Stomach (tissue), 19 donors: ENCODE measurements at places on chromosomes 16 and 17. TPM values are rescaled to one million over a fixed set of nuclear protein-coding genes. Genes with fewer than 3 reads are reported as not detected.

DNA sequence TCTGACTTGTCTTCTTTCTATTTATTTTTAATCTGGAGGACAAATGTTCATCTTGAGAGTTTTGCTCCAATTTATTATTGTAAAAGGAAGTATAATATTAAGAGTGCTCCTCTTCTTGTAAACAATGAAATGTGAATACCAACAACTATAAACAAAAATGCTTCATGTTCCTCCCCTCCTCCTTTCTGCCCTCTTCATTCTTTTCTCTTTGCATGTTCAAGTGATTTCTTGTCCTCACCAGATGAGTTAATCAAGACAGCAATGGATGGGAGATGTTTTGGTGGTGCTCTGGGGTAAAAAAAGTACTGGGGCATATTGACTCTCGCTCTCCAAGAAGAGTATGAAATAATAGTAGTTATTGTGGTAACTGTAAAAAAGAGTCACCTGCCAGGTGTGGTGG is 24.3 kb downstream of the ITGB3 start:
- H3K4me1 ChIP-seq: peaks cover 66% of the 10 kb centered on the region
- no peak overlapping the region for H3K4me3 ChIP-seq
- no peak for DNase-seq
- peak overlapping the region; percentile 76 for H3K27ac ChIP-seq
- no peaks in the 10 kb centered on the region for H3K36me3 ChIP-seq

DNA sequence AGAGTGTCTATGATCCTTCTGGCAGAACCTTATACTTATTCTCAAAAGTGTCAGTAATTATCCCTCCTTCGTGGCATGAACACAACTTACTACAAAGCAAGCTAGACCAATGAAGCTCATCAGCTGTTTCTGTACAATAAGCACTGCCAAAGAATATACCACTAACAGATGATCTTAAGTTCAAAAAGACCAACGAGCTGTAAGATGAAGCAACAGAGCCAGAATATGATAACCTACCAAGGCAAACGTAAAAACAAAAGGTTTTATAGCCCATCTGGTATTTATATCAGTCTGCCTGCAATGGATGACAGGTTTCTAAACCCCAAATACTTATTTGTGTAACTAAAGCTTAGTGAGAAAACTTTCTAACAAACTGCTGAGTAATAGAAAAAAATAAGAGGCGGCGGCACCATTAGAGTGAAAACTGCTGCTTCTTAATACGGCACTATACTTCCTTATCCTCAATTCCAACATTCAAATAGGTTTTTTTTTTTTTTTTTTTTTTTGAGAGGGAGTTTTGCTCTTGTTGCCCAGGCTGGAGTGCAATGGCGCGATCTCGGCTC is 22.1 kb downstream of the NME2 start:
- H3K27me3 ChIP-seq: no peaks in the 10 kb centered on the region
- H3K4me3 ChIP-seq: no peak overlapping the region
- no peaks in the 10 kb centered on the region for H3K4me1 ChIP-seq
- no peak overlapping the region for H3K27ac ChIP-seq
- peaks cover 80% of the 10 kb centered on the region for H3K36me3 ChIP-seq
- no peak for DNase-seq

GRCh38 chr16:48734220-48734619 is 124.2 kb upstream of the N4BP1 start:
- no peaks in the 10 kb centered on the region for H3K36me3 ChIP-seq
- H3K4me3 ChIP-seq: no peak overlapping the region
- H3K4me1 ChIP-seq: no peaks in the 10 kb centered on the region
- no peak for DNase-seq
- no peak overlapping the region for H3K27ac ChIP-seq
- no peaks in the 10 kb centered on the region for H3K27me3 ChIP-seq

GRCh38 chr17:56699186-56699894 is 105.8 kb downstream of the NOG start:
- H3K36me3 ChIP-seq: no peaks in the 10 kb centered on the region
- peak overlapping the region; percentile 66 for H3K27ac ChIP-seq
- peak; percentile 32 for DNase-seq
- H3K4me3 ChIP-seq: no peak overlapping the region
- H3K27me3 ChIP-seq: no peaks in the 10 kb centered on the region
- peaks cover 16% of the 10 kb centered on the region for H3K4me1 ChIP-seq

DNA sequence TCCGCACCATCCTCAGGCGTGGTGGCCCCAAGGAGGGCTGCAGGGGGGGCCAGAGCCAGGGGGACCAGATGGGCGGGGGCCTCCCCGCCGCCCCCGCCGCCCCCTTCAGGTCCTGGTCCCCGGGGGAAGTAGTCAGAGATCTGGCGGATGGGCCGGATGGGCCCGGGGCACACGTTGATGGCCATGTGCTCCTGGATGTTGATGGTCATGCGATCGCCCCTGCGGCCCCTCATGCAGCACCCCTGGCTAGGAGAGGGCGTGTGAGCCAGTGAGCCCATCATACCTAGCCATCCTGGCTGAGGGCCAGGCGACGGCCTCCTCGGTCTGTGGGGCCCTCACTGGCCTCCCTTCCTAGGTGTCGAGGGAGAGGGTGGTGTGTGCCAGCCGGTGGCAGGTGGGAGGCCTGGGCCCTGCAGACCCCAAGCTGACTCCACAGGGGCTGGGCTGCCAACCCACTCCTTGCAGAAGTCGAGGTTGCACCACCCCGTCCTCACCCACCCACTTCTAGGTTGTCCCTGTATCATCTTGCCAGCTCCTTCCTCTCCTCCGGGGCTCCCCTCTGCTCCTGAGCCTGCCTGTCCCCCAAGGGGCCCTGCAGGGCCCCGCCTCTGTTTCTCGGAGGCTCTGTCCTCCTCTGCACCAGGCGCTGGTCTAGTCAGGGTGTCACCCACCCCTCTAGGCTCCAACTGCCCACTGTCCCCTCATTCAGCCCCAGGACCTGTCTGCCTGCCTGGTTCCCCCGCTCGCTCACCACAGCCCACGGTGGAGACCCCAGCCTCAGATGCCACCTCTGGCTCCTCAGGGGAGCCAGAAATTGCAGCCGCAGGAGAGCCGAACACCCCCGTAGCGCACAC is 610 bp downstream of the DOC2A start:
- no peaks in the 10 kb centered on the region for H3K36me3 ChIP-seq
- H3K4me1 ChIP-seq: peaks cover 32% of the 10 kb centered on the region
- H3K4me3 ChIP-seq: peak overlapping the region; percentile 36
- DNase-seq: no peak
- H3K27me3 ChIP-seq: peaks cover 57% of the 10 kb centered on the region

GRCh38 chr17:7881276-7882054 is 7.1 kb upstream of the CHD3 start:
- H3K4me3 ChIP-seq: no peak overlapping the region
- no peaks in the 10 kb centered on the region for H3K27me3 ChIP-seq
- H3K36me3 ChIP-seq: peaks cover 41% of the 10 kb centered on the region
- peaks cover 46% of the 10 kb centered on the region for H3K4me1 ChIP-seq

GRCh38 chr17:46151762-46152161 is 41.5 kb downstream of the KANSL1 start:
- no peaks in the 10 kb centered on the region for H3K27me3 ChIP-seq
- no peak for DNase-seq
- H3K27ac ChIP-seq: no peak overlapping the region
- peaks cover 100% of the 10 kb centered on the region for H3K4me1 ChIP-seq

KRTAP4-6 gene
- not detected for total RNA-seq

- peaks cover 12% of the 10 kb centered on the region for H3K4me1 ChIP-seq
- no peak overlapping the region for H3K4me3 ChIP-seq
- H3K27me3 ChIP-seq: no peaks in the 10 kb centered on the region
- DNase-seq: no peak
- H3K36me3 ChIP-seq: peaks cover 31% of the 10 kb centered on the region
- H3K27ac ChIP-seq: no peak overlapping the region
Measured at GRCh38 chr16:3122926-3123570, 10.7 kb downstream of the ZNF205 start.

SLC12A3 gene
- not detected for total RNA-seq

RPUSD1 gene
- total RNA-seq: 43.7 TPM

DNA sequence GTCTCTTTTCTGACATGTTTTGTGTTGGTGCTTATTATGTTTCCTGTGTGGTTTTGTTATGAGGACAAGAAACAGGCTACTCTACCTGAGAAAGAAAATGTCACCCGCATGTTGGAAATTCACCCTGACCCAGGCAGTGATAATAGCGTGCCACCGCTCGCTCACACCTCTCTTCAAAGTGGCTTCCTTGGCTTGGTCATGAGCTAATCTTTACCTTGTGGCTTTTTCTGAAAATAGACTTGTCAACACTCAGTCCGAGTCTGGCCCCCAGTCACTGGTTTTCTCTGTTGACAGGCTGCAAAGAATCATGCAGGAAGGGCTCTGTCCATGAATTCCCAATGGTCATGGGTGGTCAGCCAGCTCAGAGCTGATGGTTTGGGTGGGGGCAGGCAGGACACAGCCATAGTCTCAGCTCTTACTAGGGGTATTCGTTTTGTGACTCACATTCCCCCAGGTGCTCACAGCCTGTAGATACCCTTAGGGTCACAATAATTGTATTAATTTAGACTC is 121.3 kb upstream of the CACNG5 start:
- DNase-seq: no peak
- H3K27ac ChIP-seq: peak overlapping the region; percentile 25
- no peak overlapping the region for H3K4me3 ChIP-seq
- peaks cover 13% of the 10 kb centered on the region for H3K4me1 ChIP-seq
- H3K36me3 ChIP-seq: no peaks in the 10 kb centered on the region
- H3K27me3 ChIP-seq: no peaks in the 10 kb centered on the region

DNA sequence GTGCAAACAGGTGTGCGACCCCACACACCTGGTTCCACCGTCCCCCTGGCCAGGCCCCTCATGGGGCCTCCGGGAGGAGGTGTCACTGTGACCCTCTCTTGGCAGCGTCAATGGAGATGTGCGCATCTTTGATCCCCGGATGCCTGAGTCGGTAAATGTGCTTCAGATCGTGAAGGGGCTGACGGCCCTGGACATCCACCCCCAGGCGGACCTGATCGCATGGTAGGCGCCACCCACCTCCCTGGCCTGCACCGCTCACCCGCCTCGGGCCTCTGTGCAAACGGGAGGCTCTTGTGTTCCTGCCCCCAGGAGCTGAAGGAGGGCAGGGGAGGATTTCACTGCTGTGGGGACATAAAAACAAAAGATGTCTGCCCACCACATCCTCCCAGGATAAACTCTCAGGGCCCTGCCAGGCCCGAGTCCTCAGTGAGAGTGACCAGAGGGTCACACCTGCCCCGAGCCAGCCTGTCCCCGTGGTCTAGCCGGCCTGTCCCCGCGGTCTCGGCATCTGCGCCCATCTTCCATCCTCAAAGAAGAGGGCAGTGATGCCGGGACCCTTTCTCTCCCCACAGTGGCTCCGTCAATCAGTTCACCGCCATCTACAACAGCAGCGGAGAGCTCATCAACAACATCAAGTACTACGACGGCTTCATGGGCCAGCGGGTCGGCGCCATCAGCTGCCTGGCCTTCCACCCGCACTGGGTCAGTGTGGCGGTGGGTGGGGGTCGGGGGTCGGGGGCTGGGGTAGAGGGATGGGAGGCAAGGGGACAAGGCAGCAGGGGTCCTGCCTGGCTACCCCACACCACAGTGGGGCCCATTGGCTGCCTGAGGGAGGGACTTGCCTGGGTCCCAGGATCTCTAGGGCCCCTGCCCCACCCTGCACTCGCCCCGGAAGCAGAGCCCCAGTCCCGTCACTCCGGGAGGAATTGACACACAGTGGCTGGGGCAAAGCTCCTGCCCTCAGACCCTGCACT is 29.0 kb upstream of the CHMP6 start:
- H3K36me3 ChIP-seq: peaks cover 47% of the 10 kb centered on the region
- no peak overlapping the region for H3K4me3 ChIP-seq
- H3K4me1 ChIP-seq: peaks cover 9% of the 10 kb centered on the region
- no peak overlapping the region for H3K27ac ChIP-seq
- H3K27me3 ChIP-seq: no peaks in the 10 kb centered on the region

FBXO39 gene
- not detected for total RNA-seq

DNA sequence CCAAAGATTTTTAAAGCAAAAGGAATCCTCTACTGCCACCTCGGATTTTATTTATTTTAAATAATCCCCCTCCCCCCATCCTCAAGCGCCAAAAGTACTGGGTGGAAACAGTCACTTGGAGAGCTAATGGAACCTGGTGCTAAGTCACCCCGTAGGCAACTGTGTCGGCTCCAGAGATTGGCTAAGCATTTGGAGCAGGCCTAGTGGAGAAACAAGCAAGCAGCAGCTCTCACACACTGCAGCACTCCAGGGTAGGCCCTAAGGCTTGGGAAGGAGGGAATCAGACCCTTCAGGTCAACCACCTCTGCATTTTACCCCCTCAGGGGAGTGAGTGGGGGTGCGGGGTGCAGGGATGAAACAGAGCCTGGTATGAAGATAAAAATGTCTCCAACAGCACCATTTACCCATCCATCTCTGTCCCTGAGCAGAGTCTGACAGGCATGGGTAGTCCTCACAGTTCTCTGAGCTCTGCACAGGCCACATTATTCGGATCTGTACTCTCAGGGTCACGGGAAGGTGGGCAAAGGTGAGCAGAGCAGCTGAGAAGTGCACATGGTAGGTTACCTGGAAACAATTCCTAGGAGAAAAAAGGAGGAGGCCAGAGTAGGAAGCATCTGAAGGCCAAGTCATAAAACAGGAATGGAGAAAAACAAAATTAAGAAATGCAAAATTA is 27.2 kb upstream of the STAC2 start:
- no peaks in the 10 kb centered on the region for H3K27me3 ChIP-seq
- H3K4me3 ChIP-seq: no peak overlapping the region
- H3K36me3 ChIP-seq: peaks cover 6% of the 10 kb centered on the region
- H3K4me1 ChIP-seq: no peaks in the 10 kb centered on the region
- DNase-seq: no peak

- DNase-seq: peak; percentile 39
- H3K36me3 ChIP-seq: no peaks in the 10 kb centered on the region
- no peaks in the 10 kb centered on the region for H3K4me1 ChIP-seq
- no peak overlapping the region for H3K4me3 ChIP-seq
- H3K27ac ChIP-seq: peak overlapping the region; percentile 44
Measured at GRCh38 chr17:4130715-4131114, 12.1 kb downstream of the ZZEF1 start.

DNASE1 gene
- 128 TPM for total RNA-seq

ADGRG1 gene
- total RNA-seq: 33.3 TPM

DNA sequence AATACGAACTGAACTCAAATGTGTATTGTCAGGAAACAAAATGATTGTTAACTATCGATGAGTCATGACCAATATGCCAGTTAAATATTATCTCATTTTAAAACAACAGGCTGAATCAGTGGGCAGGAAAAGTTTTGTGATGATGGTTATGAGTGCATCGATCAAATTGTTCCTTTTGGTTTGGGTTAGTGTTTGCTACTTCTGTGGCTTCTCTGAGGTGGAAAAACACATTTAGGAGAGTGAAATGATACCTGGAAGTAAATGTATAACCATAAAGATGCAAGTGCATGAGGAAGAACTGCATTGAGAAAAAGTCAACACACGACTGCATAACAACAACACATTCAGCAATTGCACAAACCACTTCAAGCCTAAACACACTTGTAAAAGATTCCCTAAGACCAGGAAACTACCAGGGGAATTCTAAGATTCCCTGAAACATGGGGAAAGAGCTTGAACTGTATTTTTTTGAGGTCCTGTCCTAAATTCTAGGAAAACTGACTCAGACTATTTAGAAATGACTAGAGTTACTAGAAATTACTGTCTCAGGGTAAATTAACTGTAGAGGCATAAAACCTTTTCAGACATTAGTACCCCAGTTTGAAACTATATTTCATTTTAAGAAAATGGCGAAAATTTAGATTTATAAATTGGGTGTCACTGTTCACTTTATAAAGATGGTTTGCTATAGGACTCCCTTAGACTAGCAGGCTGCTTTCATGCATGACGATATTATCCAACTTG is 44.8 kb downstream of the CDYL2 start:
- no peak overlapping the region for H3K4me3 ChIP-seq
- DNase-seq: no peak
- no peak overlapping the region for H3K27ac ChIP-seq

OR1F1 gene
- total RNA-seq: not detected

CIBAR2 gene
- not detected for total RNA-seq

MYH1 gene
- total RNA-seq: not detected
